ENCODE measurements at places on chromosomes 1 and 21.
A peak's percentile ranks its signal among the peaks of the same experiment; 100 is the strongest.

DNA sequence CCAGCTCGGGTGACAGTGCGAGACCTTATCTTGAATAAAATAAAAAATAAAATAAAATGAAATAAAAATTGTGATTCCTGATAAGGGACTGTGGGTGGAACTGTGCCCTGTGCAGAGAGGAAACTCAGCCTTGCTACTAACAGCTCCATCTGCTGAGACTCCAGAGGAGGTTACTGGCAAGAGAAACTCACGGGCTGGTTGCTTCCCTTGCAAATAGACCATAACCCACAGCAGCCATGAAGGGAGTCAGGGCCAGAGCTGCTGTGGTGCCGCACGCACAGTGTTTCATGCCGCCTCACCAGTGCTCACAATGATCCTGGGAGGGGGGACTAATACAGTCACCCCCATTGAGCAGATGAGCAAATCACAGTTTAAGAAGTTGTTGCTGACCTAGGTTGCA lies 13.7 kb downstream of the ZBTB17 start:
- no peak for DNase-seq

DNA sequence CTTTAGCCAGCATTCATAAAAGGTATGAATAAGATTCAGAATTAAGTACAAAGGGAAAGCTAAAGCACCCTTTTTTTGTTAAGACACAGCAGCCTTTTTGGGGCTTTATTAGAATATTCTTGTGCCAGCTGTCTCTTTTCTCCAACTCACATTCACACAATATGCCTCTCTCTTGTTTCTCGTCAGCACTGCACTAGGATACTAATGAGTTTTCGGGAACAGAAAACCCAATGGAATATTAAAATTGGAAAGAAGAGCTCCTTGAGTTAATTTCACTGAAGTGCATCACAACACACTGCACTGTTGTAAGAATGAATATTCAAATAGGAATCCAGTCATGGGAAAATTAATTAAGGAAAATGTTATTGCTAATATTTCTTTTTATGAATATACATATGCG lies 410.4 kb upstream of the BEND5 start:
- no peak for DNase-seq

DNA sequence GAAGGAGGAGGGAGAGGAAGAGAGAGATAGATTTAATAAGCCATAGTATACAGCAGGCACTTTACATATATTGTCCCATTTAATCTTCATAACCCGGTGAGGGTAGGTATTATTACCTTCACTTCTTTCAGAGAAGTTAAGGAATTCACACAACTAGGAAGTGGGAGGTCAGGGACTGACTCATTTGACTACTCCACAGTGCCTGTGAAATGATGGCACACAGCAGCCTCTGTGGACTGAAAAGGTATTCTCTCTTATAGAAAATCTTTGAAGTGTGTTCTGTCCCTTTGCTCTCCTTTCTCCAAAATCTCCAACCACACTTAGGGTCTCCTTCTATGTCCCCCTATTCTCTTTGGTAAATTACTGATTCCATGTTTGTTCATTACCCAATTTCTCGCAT lies 23.9 kb downstream of the PALMD start:
- no peak for DNase-seq

DNA sequence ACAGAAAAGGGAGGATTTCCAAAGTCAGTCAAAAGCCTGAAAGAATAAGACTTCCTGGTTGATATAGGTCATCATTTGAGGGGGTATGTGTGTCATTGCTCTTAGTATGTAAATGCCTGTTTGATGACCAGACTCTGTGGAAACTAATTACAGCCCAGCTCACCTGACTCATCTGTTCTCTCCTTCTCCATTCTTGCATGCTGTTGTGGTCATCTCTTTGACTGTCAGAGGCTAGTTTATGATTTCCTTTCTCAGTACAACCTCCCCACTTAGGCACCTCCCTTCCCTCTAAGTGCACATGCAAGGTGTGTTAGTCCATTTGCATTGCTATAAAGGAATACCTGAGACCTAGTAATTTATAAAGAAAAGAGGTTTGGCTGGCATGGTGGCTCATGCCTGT lies 2.4 kb upstream of the C1orf116 start:
- no peak for DNase-seq

DNA sequence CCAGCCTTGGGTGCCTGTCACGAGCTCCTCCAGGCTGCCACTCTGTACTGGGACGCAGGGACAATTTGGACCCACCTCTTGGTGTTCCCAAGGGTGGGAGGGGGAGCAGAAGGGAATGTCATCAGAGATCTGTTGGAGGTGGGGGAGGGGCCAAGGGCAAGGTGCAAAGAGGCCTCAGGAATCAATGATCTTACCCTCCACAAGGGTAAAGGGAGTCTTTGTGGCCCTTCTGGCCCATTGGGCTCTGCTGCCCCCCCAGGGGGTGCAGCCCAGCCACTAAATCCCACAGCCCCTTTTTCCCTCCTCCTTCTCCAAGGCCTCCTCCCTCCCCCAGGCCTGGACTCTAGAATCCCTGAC lies 8.5 kb downstream of the TTC39A start:
- DNase-seq = no peak

DNA sequence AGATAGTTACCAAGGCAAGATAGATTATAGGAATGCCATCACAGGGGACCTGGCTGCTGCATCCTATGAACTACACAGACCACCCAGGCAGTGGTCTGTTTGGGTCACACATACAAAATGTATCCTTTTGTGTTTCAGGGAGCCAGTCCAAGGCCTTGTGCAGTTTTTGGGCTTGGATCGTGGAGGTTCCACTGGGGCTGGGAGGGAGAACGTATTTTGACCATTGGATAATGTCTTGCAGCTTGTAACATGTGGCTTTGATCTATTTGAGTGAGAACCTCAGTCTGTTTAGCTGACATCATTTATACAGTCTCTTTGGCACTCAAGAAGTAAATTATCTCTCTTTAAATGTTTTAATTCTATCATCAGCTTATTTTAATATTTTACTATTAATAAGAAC lies 147.3 kb downstream of the DUSP10 start:
- no peak for DNase-seq

GRCh38 chr1:54844564-54844963 lies 42.4 kb downstream of the DHCR24 start:
- no peak for DNase-seq

GRCh38 chr1:246831543-246831942 lies 100.2 kb downstream of the AHCTF1 start:
- DNase-seq = no peak

DNA sequence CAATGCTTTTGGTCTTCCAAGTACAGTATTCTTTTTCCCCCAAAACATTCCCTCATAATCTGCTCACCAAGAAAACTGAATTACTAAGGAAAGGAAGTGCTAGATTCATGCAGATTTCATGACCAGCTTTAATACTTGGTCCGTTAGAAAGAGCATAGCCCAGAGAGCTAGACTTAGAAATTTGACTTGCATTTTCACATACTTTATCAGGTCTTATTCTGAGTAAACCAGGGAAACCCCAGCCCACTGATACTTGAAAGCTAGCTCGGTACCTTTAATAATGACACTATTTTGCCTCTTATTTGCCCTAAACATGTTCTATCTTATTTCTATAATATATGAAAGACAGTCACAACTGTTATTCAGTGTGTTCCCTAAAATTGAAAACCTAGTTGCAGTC lies 204.5 kb downstream of the TTLL7 start:
- DNase-seq = no peak

DNA sequence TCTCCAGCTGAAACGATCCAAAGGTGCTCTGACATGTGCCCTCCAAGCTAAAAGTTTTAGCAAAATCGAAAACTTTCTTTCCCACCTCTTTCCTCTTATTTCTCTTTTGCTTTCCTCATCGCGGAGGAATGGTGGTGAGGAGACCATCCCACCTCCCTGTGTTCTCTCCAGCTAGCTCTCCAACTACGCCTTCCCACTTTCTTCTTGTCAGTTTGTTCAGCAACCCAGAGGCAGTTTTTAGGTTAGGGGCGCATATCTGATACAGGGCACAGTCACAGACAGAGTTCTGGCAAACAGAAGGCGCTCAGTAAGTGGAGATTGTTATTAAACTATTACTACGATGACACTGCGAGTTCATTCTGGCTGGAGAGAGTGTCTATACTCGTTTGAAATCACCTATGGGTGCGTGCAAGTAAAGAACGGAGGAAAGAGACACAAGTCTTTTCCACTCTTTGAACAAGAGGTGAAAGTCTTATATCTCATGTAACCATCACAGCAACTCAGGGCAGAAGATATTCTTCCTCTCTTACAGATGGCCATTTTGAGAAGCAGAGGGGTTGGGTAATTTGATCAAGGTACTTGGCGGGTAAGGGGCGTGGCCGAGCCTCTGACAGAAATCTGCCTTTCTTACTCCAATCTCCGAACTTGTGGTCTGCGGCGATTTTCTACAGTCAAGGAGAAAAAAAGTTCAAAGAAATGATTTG lies 13.9 kb downstream of the HLX start:
- no peak for DNase-seq

DNA sequence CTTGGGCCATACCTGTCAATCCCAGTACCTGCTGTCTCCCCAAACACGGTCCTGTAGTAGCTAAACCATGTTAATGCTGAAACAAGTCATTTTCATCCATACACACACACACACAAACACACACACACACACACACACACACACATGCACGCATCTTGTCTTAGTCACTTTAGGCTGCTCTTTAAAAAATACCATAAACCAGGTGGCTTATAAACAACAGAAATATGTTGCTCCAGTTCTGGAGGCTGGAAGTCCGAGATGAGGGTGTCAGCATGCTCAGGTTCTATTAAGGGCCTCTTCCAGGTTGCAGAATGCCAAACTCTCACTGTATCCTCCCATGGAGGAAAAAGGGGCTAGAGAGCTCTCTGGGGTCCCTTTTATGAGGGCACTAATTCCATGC lies 129.9 kb downstream of the NTPCR start:
- DNase-seq = no peak

DNA sequence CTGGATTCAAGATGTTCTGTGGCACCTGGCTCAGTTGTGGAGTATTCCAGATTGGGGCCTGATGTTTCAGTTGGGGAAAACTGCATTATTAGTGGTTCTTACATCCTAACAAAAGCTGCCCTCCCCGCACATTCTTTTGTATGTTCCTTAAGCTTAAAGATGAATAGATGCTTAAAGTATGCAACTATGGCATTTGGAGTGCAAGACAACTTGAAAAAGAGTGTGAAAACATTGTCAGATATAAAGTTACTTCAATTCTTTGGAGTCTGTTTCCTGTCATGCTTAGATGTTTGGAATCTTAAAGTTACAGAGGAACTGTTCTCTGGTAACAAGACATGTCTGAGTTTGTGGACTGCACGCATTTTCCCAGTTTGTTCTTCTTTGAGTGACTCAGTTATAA lies 7.2 kb downstream of the FPGT start:
- peak; percentile 30 for DNase-seq

DNA sequence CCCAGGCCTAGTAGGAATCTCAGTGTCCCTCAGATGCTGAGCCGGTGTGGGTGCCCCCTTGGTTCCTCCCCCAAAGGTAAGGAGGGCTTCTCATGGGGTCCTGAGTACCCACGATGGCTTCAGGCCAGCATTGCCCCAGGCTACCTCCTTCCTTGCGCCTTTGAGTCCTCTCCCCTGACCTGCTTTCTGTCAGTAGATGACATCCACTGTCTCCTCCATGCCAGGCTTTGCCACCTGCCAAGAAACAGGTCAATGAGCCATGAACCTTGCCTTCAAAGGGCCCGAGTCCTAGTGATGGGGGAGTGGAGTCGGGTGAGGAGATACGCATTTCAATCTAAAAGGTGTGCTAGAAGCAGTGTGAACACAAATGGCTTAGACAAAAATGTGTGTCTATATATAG lies 15.6 kb downstream of the WNT4 start:
- no peak for DNase-seq

DNA sequence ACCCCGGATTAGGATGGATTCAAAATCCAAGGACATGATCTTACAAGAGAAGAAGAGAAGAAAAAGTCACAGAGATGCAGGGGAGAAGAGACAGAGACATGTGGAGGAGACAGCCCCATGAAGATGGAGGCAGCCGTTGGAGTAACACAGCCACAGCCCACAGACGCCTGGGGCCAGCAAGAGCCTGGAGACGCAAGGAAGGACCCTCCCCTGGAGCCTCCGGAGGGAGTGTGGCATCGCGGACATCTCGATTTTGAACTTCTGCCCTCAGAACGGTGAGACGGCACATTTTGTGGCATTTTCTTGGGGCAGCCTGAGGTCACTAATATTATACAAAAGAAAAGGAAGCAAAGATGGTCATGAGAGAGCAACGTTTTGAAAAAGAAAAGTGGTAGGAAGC lies 28.8 kb downstream of the ABCG1 start:
- no peak for DNase-seq

GRCh38 chr1:64745181-64745985 lies 508 bp downstream of the RAVER2 start:
- DNase-seq = no peak

DNA sequence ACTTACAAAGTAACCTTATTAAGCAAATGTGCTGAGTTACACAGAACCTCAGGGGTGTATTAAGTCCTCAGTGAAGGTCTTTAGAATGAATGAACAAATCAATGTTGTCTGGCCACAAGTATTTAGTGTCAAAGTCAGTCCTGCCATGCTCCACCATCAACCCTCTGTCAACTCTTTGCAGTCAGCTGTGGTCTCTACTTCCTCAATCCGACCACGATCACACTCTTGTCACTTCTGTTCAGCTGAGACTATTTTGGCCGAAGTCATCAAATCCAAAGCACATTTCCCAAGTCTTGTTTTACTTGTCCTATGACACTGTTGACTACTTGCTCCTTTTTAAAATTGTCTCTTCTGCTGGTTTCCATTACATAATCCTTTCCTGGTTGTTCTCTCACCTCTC lies 173.5 kb downstream of the ST6GALNAC5 start:
- no peak for DNase-seq

DNA sequence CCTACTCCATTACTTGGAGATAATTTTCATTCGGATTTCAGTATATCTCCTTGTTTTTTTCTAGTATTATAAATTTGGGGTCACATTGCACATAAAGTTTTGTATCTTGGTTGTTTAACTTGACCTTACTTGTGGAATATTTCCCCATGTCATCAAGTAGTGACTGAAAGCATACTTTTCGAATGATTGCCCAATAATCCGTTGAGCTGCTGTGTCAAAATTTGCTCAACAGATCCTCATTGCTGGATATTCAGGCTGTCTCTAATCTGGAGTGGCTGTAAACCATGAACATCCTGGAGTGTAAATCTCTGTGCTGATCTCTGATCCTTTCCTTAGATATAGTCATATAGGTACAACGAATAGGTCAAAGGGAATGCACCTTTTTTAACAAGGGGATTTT lies 4.9 kb downstream of the NIPAL3 start:
- DNase-seq = no peak

GRCh38 chr1:170250531-170251276 lies 104.9 kb downstream of the NTMT2 start:
- no peak for DNase-seq

DNA sequence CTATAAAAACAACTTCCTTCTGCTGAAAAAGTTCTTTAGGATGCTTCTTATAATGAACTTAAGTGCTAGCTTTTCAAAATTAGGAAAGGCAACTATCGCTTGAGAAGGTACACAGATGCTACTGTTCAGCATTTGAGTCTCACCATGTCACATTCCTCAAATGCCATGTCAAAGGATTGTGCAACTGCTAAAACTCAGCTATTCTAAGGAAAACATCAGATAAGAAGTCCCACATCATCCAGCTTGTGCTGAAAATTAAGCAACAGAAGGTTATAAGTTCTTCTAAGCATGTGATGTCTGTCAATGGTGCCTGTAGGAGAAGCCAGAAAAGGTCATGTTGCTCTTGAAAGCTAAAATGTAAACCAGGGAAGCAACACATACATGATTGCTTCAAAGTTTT lies 36.5 kb downstream of the MCOLN2 start:
- peak; percentile 27 for DNase-seq

GRCh38 chr1:109790735-109791494 lies 27.2 kb upstream of the EPS8L3 start:
- DNase-seq = no peak

GRCh38 chr1:20138961-20139550 lies at the start of gene PLA2G2F:
TSS of gene PLA2G2F (plus strand) at chr1:20139323. CDS start at chr1:20139428, 105 bp downstream.
- DNase-seq = no peak
